M059J (cell line): ENCODE measurements at places on chromosomes 7 and 10. TPM values are rescaled to one million over a fixed set of nuclear protein-coding genes. Genes with fewer than 3 reads are reported as not detected.

DNA sequence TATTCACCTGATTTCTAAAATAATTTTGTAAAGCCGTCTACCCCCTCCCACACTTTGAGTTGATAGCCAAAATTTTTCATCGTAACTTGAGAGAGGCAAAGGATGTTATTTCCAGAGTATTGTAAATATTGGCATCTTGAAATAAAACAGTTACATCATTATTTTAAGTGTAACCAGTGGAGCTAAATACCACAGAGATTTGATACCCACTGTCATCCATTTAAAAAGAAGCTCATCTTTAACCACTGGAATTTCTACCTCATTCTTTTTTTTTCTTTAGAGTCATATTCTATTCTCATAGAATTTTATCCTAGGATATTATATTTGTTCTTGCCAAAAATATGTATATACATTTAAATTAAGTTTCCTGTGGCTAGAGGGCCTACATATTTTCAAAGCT lies 48.6 kb downstream of the CAMK1D start:
- no peak for DNase-seq

- DNase-seq: no peak
These were observed 106.4 kb downstream of the TAX1BP1 start for GRCh38 chr7:27846388-27846787.

- no peak for DNase-seq
These were observed 204.7 kb upstream of the HDAC9 start for GRCh38 chr7:18290865-18291264.

GRCh38 chr7:42380401-42380800 lies 143.4 kb upstream of the GLI3 start:
- no peak for DNase-seq

HMX2 gene
- total RNA-seq: 0.07 and 0.96 TPM in 2 replicates

- no peak for DNase-seq
These were observed 25.2 kb downstream of the PDLIM1 start for GRCh38 chr10:95265572-95265971.

GRCh38 chr7:6453734-6454133 lies 6.0 kb upstream of the DAGLB start:
- peak; percentile 98 for DNase-seq

DNA sequence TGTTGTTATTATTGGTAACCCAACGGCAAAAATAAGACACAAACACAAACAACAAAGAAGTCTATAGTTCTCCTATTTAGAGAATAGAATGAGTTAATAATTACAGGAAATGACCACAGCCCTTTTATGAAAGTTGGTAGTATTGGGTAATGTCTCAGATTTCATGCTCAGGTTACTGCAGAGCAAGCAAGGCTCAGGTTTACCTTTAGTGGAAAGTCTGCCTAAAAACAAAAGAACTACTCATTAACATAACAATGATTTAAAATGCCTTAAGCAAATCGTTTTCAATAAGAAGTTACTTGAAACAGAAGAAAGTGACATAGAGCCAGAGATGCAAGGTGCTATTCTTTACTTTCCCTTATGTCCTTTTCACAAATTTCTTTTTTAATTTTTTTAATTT lies 441.2 kb downstream of the PLXDC2 start:
- no peak for DNase-seq

GRCh38 chr10:23742368-23742767 lies 303.5 kb downstream of the OTUD1 start:
- DNase-seq: no peak

- peak; percentile 82 for DNase-seq
These were observed at the start of gene NDUFB2 for GRCh38 chr7:140696680-140697446. Gene NDUFB2 (plus strand): TSS chr7:140696708. CDS start chr7:140696745, 37 bp downstream.
